ENCODE measurements at places on chromosomes 11 and 22.

DNA sequence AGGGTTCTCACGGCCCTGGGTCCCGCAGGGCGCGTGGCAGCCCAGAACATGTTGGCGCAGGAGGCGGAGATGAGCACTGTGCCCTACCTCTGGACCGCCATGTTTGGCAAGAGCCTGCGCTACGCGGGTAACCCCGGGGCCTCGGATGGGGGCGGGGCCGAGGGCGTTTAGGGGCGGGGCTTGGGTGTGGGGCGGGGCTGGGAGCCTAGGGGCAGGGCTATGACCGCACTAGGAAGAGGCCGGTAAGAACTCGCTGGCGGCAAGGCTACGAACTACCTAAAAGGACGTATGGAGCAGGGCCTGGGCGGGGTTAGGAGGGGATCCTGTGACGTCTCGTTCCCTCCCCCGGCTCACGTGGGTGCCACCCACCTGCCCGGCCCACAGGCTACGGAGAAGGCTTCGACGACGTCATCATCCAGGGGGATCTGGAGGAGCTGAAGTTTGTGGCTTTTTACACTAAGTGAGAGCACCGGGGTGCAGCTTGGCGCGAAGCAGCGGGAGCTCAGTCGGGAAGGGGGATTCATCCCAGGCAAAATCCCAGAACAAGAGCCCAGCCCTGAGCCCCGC lies 2.8 kb upstream of the LZTR1 start:
- DNase-seq = no peak

DNA sequence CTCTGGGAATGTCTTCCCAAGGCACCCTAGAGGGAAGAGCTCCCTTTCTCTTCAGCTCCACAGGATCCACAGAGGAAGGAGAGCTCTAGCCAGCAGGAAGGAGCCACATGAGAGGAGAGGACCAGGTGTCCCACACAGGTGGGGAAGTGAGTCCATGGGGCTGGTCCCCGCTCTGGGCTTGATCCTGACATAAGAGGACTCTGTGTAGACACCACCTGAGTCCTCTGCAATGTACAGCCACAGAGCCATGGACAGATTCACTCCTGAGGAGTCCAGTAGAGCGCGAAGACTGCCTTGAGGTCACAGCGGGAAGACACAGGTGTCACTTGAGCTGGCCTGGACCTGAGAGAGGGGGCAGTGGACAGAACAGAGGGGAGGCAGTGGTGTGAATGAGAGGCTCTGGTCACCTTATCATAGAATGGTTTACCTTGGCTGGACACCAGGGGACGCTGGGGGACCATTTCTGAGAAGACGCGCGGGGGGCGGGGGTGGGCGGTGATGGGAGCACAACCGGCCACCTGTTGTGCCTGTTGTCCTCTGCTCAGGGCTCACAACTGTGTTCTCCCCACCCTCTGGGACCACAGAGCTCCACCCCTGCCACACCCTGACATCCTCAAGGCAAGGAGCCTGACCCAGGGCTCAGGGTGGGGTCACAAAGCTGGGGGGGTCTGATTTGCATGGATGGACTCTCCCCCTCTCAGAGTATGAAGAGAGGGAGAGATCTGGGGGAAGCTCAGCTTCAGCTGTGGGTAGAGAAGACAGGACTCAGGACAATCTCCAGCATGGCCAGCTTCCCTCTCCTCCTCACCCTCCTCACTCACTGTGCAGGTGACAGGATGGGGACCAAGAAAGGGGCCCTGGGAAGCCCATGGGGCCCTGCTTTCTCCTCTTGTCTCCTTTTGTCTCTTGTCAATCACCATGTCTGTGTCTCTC lies 128.2 kb downstream of the ZNF280B start:
- peak; percentile 23 for DNase-seq

- DNase-seq = no peak
Observed at GRCh38 chr11:44632466-44633123, 67.1 kb downstream of the CD82 start.

DNA sequence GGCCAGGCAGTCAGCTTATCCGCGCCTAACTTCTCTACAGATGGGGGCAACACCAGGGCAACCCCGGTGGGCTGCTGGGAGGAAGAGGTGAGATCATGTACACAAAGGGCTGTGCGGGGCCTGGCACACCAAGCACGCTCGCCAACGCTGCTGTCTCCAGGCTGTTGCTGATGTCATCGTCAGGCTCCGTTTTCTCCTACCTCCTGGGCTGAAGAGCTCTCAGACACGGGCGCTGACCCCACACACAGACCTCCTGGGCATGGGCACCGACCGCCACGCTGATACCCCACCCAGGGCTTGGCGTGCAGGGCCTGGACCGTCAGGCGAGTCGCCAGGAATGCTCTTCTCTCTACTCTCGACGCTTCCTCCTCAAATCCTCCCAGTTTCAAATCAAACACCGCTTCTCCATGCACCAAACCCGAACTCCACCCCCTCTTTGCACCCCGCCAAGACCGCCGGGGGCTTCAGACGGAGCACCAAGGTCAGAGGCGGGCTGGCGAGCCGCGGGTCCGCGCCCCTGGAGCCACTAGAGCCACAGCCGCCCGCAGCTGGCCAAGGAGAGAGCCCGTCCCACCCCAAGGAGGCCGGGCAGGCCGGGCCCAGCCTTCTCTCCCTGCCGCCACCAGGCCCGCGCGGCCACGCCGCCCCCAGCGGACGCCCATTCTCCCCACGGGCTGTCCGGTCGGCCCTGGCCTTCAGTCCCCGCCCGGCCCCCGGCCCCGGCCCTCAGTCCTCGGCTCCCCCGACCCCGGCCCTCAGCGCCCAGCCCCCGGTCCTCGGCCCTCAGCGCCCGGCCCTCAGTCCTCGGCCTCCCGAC lies 772 bp downstream of the SBF1 start:
- no peak for DNase-seq

DNA sequence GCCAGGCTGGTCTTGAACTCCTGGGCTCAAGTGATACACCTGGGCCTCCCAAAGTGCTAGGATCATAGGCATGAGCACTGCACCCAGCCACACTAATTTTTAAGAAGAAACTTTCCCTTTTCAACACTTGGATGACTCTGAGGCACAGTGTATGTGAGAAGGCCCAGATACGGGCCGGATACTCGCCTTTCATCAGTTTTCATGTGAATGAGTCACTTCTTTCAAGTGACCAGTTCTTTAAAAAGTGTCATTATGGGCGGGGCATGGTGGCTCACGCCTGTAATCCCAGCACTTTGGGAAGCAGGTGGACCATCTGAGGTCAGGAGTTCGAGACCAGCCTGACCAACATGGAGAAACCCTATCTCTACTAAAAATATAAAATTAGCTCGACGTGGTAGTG lies 120.8 kb downstream of the CTTN start:
- DNase-seq = no peak

GRCh38 chr22:17486313-17486712 lies 77.0 kb upstream of the SLC25A18 start:
- DNase-seq = no peak

- no peak for DNase-seq
Observed at GRCh38 chr22:48794906-48795305, 1032.8 kb downstream of the BRD1 start.

DNA sequence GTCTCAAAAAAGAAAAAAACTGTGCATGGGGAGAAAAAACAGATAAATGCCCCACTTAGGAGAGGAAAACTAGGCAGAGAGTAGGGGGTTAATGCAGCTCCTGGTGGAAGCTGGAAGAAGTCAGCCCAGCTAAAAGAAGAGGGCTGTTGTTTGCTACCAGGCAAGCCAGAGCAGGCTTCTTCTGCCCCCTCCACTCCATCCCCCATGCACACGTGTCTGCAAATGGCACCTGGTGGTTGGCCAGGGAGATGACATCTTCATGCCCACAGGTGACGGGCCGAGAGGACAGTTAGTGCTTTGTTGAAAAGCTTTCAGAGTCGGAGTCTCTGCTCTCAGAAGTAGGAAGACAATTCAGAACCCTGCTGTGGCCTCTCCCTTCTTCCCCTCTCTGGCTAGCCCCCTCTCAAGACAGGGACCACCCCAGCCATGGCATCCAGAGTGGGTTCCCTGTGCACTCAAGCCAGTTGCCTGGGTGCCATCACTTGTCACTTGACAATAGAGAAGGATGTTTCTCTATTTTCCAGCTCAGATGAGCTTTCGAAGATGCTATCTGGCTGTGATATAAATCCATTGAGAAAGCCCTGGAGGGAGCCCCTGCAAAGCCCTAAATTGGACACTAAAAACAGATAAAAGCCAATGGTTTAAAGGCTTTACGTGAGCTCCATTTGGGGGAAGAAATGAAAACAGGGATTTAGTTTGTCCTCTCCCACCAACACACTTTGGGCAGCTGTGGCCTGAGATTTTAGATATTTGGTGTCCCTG lies 142.0 kb downstream of the TRIM29 start:
- no peak for DNase-seq

DNA sequence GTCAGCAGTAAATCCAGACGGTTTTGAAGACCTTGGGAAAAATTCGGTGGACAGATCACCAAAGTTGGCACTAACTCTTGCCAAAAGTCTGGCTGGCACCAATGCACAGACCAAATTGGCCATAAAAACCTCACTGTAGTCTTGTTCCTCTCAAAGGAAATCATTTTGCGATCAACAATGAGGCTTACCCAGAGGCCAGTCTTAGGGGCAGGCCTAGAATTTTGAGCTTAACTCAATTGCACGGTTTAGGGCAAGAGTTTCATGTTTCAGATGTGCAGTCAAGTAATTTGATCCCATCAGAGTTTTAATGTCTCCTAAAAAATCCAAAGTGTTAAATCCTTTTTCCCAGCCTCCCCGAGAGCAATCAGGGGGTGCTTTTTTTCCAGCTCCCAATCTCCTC lies 19.0 kb downstream of the MPPED2 start:
- no peak for DNase-seq

DNA sequence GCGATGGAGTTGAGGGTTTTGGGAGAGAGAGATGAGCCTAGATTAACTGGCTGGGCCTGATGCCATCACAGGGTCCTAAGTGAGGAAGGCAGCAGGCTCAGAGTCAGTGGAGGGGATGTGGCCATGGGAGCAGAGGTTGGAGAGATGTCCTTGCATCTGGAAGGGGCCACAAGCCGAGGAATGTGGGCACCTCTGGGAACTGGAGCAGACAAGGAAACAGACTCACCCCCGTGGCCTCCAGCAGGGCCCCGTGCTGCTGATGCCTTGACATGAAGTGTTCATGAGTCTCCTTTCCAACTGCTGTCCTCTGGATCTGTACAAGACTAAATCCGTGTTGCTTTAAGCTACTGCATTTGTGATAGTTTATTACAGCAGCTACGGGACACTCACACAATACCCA lies 49.2 kb downstream of the SHISAL1 start:
- no peak for DNase-seq

DNA sequence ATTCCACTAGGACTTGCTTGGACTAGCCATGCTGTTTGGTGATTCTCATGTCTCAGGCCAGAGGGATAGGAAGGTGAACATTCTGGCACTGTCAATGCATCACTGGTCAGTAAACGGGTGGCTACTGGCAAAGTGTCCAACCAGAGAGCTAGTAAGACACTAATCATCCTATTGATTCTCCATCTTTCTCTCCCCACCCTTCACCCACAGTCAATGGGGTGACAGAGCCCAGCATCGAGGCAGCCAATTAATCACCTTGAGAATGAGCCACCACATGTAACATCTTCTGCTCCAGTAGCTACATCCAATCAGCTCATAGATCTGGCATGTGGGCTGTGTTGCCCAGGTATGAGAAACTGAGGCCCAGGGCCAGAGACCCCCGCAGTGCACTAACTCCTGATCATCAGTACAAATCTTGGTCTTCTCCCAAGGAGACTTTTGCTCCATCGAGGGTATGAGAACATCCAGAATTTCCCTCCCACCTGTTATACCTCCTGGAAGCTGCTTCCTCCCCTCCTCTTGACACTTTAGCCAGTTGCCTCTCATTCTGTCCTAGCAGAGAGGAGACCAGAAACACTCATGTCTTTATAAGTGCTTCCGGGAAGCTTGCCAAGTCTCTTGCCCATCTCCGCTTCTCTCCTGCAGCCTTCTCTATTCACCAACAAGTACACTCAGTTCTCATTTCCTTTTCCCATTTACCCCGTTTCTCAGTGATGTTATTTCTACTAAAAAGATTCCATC lies 17.0 kb downstream of the HTR3A start:
- peak; percentile 76 for DNase-seq

DNA sequence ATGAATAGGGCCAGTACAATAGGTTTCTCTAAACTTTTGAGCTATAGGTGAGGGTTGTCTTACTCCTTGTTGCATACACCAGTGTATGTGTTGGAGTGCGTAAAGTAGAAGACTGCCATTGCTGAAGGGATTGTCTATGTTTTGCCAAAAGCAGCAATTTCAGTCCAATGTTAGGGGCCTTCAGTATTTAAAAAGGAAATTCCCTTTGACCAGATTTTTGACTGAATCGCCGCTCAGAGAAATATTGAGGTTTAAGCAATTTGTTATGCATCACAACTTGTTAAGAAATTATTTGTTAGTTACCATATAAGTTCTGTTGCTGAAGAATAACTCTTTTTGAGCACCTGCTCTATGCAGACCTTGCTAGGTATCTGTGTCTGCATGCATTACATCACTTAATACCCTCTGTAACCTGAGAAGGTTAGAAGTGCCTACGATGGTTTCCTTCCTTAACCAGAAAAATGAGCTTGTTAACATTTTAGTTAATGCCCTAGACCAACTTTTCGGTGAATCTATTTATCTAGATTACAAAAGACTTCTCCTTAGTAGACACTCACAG lies 33.9 kb downstream of the MMP20 start:
- no peak for DNase-seq

DNA sequence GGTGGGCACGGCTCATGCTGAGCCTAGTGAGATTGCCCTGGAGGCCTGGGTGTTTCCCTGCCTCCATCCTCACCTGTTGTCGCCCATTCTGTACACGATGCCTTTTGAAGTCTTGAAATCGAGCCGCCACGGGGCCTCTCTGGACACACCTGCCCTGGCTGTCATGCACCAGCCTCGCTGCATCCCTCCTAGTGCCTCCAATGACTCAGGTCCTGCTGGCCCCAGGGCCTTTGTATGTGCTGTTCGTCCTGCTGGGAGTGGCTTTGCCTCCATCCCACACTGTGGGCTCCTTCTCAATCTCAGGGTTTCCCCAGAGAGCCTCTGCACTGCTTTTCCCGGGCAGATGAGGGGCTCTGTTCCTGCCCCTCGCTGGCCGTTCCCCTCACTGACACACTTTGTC lies 8.9 kb upstream of the MYEOV start:
- no peak for DNase-seq

GRCh38 chr11:18769802-18770456 lies 21.7 kb downstream of the PTPN5 start:
- no peak for DNase-seq

- DNase-seq = no peak
Observed at GRCh38 chr11:129458278-129458677, 82.6 kb downstream of the BARX2 start.

GRCh38 chr11:81979448-81979847 lies 754.2 kb downstream of the FAM181B start:
- DNase-seq = no peak

Measured in NCI-H2081 (cell line).